ENCODE measurements at places on chromosomes 2 and 18.

GRCh38 chr2:216066230-216066629, 15.4 kb downstream of the PECR start:
- no peak for DNase-seq

DNA sequence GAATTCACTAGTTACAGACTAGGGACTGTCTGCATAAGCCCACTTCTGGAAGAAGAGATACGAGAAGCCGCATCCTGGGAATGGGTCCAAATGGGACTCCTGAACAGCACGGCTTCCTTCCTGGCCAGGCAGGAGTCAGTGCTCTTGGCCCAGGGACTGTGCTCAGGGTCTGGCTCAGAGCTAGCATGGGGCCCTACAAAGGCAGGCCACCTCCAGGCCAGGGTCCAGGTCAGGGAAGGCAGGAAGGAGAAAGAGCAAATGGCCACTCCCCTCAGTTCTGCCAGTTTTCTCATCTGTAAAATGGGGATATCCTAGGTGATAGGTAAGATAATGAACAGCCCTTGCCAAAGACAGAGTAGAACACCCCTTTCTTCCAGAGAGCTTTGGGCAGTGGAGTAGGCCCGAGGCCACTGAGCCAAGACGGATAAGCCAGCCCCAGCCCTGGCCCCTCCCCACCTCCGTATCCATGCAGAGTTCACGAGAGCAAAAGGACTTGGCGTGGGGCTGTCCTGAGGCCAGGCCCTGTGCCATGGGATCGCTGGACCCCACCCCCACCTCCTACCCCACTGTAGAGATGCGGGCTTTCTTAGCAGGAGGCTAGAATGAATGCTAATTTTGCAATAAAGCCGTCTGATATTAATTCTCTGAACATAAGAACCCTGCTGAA, 190.1 kb downstream of the MGAT5 start:
- DNase-seq = no peak

DNA sequence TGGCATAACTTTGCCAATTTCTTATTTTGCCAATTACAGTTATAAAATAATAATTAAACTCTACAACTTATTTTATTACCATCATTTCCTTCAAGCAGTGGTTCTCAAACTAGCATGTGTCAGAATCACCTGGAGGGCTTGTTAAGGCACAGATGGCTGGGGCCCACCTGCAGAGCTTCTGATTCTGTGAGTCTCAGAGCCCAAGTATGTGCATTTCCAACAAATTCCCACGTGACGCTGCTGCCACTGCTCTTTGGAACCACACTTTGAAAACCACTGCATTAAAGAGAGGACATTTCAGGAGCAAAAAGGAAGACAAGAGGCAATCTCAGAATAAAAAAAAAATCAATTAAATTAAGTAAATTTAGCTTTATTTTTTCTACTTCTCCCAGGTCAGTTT, 94.0 kb upstream of the HNRNPA3 start:
- no peak for DNase-seq

- DNase-seq = no peak
Observed at GRCh38 chr2:12770300-12770968, 53.7 kb downstream of the TRIB2 start.

DNA sequence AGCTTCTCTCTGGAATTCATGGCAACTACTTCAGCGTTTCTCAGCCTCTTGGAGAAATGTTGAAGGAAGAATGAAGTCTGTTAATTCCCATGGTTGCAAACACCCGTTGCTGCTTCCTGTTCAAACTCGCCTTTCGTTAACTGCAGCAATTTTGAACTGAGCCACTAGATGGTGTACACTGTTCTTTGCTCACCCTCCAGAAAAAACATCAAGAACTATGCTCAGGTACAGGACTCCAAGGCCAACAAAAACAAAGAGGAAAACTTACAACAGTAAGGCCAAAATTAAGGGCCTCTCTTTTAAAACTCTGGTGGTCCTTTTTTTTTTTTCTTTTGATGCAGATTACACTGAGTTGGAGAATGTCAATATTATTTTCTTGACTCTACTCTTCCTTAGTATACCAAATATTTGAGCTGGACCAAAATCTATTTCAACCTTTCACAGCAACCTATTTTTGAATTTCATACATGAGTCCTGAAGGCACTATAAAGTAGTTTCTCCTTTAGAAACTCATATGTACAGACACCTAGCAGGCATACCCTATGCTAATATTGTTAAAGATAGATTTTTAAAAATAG, 58.2 kb downstream of the KLHL14 start:
- peak; percentile 84 for DNase-seq

DNA sequence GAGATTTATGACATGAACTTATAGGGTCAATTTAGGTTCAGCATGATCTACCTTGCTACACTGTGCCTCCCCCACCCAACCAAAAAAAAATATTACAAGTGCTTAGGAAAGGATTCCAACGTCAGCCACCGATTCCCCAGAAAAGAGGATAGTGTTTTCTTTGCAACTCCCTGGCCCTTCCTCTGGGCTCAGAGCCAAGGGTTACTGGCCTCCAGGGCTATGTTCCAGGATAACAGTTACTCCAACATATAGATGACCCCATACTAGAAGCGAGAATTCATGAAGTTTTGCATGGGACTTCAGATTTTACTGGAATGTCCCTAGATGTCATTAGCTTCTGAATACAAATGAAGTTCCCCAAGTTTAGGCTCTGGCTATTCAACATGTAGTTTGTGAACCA, 172.1 kb downstream of the UPP2 start:
- DNase-seq = no peak

GRCh38 chr2:17166506-17166905, 351.7 kb downstream of the RAD51AP2 start:
- no peak for DNase-seq

GRCh38 chr2:128593879-128594650, 275.4 kb upstream of the HS6ST1 start:
- peak; percentile 68 for DNase-seq

- no peak for DNase-seq
Observed at GRCh38 chr2:107545066-107545465, 281.6 kb upstream of the RGPD4 start.

DNA sequence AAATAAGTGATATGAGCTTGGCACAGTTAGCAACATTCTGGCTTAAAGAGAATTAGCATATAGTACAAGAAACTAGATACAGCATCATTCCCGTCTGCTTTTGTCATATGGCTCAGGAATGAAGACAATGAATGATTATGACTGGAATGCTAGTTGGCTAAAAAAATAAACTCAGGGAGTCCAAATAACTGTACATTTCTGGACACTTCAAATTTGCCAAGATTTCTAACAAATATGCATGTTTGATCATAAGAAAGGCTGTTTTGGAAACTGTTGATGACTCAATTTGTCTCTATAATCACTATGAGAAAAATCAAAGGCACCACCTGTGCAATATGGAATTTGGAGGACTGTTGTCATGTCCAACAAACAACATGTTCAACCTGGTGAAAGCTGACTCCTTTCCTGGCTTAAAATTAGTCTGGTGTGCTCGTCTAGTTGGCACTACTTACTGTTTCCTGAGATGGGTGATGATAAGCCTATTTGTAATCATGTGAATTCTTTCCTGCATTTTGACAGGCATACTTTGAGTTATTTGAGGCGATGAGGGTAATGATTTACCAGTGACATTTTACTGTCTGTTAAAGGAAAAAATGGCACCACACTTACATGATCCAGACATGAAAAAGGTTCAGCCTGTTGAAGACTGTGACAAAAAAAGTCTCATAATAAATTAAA, 133.9 kb upstream of the CDH20 start:
- DNase-seq = peak; percentile 4

DNA sequence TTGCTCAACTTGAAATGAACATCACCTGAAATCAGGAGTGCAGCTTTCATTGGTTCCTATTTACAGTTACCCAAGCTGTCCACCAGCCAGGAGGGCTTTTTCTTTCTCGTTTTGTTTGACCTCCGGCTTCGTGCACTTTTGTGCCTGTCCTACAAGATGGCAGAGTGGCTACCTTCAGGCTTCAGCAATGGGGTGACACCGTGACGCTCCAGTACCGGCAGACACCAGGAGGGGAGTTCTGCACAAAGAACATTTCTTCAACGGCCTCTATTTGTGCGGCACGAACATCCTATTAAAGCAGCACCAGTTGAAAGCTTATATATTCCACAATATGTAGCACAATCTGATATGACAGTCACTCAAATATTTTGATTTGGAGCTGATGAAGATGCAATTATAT, 18.3 kb downstream of the RNASEH1 start:
- peak; percentile 15 for DNase-seq

DNA sequence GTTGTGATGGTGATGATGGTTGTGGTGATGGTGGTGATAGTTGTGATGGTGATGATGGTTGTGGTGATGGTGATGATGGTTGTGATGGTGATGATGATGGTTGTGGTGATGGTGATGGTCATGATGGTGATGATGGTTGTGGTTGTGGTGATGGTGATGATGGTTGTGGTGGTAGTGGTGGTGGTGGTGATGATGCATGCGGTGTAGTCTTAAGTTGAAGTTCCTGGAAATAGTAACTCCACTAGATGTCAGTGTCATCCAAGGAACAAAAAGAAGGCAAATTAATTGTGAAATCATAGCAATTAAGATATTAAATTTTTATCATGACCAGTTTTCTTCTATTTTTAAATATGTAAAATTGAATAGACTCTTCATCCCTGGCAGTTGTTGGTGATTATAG, 309.2 kb downstream of the AGAP1 start:
- no peak for DNase-seq

DNA sequence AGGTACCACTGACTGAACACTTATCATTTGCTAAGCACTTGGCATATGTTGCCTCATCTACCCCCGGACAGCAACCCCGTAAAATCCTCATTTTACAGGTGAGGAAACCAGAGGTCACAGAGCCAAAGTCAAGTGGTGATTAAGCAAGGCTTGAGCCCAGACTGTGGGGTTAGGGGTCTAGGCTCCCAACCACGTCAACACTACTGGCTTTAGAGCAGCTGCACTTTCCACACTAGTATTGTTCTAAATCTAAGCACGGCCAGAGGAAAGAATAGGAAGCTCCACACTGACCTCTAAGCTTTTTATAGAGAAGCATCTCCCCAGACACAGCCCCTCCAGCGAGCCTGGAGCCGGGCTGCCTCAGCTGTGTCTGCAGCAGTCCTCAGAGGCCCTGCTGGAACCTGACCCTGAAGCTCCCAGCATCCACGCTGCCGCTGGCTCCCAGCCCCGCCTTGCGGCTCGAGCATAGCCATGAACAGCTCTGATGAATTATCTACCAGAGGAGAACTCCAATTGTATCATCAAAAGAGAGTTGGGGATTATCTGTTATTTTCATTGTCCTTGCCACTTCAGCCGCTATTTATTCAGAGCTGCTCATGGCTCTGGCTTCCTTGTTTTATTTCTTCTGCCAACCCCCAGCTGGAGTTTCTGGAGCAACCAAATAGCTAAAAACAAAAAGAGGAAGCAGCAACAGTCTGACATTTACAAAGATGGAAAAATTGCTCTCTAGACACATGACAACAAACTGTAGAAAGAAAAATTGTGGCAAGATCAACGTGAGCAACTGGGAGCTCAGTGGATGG, 62.2 kb upstream of the RTN4 start:
- peak; percentile 53 for DNase-seq

DNA sequence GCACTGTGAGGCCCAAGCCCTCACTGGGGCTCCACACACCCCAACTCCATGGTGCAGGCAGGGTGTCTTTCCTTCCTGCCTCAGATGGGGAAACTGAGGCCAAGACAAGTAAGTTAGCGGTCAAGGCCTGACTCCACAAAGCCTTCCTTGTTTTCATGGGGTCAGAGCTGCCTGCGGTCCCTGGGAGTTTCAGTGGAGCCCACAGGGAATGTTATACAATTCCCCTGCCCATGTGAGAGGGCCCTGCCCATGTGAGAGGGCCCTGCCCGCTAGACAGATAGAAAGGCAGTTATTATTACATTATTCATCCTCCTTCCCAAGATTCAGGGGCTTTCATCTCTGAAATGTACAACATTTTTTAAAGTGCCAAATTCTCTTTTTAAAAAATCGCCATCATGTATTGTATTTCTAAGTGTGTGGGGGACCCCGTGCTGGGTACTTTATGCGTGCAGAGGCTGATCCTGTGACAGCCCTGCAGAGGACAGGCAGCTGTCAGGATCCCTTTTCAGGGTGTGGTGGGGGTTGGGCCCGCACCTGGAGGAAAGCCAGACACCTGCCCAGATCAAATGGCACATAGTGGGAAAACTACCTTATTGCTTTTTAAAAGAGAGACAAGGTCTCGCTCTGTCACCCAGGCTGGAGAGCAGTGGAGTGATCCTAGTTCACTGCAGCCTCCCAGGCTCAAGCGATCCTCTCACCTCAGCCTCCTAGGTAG, 23.4 kb downstream of the FBLN7 start:
- no peak for DNase-seq

GRCh38 chr2:68799140-68800026, 64.8 kb downstream of the ARHGAP25 start:
- DNase-seq = no peak

DNA sequence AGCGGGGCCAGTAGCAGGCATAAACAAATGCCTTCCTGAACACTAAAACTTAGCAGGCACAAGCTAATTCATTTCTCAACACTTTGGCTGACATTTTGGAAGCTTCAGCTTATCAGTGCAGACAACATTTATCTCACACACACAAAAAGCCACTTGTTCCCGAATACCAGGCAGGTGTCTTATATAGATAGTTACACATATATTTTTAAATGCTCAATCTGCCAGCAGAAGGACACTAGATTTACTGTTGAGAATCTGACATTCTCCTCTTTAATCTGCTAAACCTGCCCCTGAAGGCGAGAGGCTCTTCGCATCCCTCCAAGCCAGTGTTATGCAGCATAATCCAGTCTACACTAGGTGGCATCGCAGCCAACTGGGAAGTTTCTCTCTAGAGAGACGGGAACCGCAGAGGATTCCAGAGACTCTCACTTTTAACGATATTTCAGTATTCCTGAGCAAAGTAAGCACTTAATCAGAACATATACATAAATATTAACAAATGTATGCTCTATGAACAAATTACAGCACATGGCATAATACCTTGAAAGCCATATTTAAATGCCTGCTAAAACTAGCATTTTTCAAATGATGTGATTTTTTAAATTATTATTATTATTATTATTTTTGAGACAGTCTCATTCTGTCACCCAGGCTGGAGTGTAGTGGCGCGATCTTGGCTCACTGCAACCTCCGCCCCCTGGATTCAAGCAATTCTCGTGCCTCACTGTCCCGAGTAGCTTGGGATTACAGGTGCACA, 90.2 kb upstream of the SCG2 start:
- peak; percentile 85 for DNase-seq

DNA sequence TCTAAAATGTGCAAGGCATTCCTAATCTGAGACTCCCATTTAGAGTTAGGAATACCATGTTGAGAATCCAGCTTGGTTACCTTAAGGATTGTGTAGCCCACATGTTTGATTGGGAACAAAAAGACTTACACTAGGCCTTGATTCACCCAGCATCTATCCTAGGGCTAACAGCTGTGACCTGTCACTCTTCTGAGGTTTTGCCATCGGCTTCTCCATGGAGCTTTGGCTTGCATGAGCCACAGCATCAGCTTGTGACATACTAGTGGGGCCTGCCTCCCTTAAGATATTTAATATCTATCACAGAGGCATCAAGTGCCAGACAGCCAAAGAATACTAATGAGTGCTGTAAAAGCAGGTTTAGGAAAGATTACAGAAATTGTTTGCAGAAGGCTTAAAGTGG, 241.3 kb upstream of the UBE2E3 start:
- peak; percentile 26 for DNase-seq

GRCh38 chr2:135190799-135191198, 138.7 kb downstream of the RAB3GAP1 start:
- no peak for DNase-seq

- DNase-seq = peak; percentile 76
Observed at GRCh38 chr18:42261731-42262130, 306.7 kb downstream of the PIK3C3 start.

GRCh38 chr2:106517329-106517728, 30.2 kb downstream of the CD8B2 start:
- DNase-seq = no peak

GRCh38 chr2:109208071-109208950, 79.3 kb downstream of the SH3RF3 start:
- DNase-seq = peak; percentile 68
